ENCODE measurements at places on chromosomes 5 and 9.

- DNase-seq = no peak
These were observed 205.8 kb downstream of the GABBR2 start for GRCh38 chr9:98502976-98503325.

- no peak for DNase-seq
These were observed 158.1 kb upstream of the NREP start for GRCh38 chr5:111914966-111915636.

- no peak for DNase-seq
These were observed 97.4 kb upstream of the ITGA1 start for GRCh38 chr5:52690236-52690768.

- no peak for DNase-seq
These were observed 431 bp downstream of the FASTKD3 start for GRCh38 chr5:7868427-7868772.

- DNase-seq = no peak
These were observed 950.7 kb upstream of the TYRP1 start for GRCh38 chr9:11742471-11742870.

- DNase-seq = no peak
These were observed 421.6 kb downstream of the IRX1 start for GRCh38 chr5:4017076-4017803.

GRCh38 chr9:110745676-110746075, 77.1 kb downstream of the MUSK start:
- no peak for DNase-seq

- DNase-seq = no peak
These were observed 194.3 kb upstream of the MSX2 start for GRCh38 chr5:174529925-174530681.

GRCh38 chr5:67358186-67358585, 161.6 kb upstream of the CD180 start:
- DNase-seq = no peak
